Daoy (cell line): ENCODE measurements at places on chromosomes 2 and 18. TPM values are rescaled to one million over a fixed set of nuclear protein-coding genes. Genes with fewer than 3 reads are reported as not detected.

The EGR4 gene
- total RNA-seq: not detected in 2 replicates

The GREB1L gene
- total RNA-seq: 1.7 and 5.7 TPM in 2 replicates

- no peak for DNase-seq
Measured at GRCh38 chr2:99772591-99773331, 282.9 kb upstream of the REV1 start.

- peak; percentile 37 for DNase-seq
Measured at GRCh38 chr2:176002688-176003210, 682 bp upstream of the LNPK start.

DNA sequence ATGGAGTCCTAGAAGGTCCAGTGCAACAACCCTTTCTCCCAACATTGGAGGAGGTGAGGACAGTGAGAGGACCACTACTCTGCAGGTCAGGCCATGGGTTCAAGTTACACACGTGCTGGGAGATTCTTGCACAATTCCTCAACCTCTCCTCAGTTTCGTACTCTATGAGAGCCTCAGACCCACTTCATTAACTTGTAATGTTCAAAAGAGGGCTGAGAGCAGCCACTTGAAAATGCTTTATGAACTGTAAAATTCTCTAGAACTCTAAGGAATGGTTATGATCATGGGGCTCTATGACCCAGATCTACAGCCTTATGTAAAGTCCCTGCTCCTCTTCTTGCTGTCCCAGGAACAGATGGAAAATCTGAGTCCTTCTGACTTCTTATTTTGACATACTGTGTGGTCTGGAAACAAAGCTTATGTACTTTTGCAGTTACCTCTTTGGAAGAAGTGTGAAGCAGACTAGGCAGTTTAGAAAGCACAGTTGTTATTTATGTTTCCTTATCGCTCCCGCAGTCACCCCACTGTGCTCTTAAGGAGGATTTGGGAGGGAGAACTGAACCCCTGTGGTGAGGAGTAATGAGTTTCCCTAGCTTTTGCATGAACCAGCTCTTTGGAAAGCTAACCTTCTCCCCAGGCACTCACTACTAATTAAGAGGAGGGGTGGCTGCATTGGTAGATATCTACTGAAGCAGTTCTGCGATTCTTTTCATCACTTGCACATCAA lies 296.6 kb downstream of the LRRTM1 start:
- DNase-seq: no peak

DNA sequence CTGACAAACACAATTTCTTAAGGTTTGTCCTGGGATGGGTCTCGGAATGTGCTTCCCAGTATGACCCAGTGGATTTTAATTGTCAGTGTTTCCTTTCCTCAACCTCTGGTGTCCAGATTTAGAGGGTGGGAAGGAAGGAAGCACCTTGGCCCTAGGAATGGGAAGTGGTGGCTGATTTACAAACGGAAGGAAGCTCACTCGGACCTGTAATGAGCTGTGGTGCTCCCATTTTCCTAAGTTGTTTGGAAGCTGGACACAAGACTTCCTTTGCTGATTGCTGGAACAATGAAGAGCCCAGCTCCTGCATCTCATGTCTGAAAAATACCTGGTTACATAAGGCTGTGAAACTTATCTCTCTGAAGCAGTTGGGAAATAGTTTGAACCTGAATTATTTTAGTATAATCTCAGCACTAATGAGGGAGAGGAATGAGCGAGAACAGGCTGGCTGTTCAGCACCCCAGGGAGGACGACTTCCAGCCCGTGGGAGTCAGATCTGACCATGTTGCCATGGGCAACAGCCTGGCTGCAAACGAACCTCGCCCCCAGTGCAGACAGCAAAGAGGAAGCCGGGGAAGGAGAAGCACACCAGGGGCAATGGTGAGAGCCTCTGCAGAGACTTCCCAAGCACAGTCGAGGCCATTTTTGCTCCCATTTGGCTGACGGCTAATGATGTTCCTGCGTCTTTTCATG lies 74.4 kb upstream of the ASB18 start:
- DNase-seq: peak; percentile 40
